Stimulated activated CD4-positive, alpha-beta T cell treated with anti-CD3 and anti-CD28 coated beads, Interleukin-15, amount 100 ng/mL, for 1 hour (primary cell): ENCODE measurements at places on chromosomes 12 and 14.

GRCh38 chr12:93847517-93848474 lies 170.6 kb downstream of the CRADD start:
- DNase-seq, result no peak

DNA sequence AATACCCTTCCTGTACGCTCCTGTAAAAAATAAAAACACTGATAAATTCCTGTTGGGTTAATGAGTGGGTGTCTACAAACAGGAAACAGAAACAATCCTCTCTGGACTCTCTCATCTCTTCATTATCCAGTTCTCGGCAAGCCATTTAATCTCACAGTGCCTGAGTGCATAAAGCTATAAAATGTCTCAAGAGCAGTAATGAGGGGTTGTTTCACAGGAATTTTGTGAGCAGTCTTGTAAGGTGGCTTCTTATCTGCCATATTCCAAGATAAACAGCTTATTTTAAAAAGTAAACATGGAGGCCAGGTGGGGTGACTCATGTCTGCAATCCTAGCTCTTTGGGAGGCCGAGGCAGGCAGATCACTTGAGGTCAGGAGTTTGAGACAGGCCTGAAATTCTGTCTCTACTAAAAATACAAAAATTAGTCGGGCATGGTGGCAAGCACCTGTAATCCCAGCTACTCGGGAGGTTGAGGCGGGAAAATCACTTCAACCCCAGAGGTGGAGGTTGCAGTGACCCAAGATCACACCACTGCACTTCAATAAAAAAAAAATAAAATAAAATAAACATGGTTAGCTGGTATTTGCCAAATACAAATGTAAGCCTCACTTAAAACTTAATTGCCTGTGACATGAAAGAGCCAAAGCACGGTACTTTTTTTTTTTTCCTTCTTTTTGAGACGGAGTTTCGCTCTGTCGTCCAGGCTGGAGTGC lies 54.0 kb downstream of the CLIP1 start:
- DNase-seq, result no peak

DNA sequence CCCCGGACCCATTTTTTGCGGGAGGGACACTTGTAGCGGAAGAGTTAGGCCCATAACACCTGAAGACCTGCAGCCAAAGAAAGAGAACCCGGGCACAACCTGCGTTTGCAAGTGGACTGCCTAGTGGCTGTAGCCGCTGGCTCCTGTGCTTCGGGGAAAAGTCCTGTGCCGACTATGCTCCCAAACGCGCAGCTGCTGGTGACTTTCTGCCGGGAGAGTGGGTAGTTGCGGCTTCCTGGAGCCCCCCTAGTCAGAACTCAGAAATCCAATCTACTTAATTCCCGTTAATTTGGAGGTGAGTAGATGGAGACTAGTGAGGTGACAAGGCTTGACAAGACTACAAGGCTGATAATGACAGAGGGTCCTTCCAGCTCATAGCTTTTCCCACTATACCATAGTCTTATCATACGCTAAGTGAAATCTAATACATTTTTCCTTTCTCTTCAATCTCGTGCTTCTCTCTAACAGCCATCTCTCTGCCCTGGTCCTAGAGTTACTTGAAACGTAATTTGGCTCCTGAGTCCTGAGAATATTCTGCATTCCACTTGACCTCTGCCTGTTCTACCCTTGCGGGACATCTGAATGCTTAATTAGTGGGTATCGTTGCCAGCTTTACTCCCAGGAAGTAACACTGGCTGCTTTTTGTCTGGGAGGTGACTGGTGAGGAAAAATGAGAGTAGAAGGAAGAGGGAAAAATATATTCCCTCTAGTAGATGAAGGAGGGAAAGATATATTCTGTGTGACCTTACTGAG lies 556 bp downstream of the MTHFD1 start:
- no peak for DNase-seq

GRCh38 chr12:54259194-54260011 lies 20.5 kb downstream of the CBX5 start:
- no peak for DNase-seq

DNA sequence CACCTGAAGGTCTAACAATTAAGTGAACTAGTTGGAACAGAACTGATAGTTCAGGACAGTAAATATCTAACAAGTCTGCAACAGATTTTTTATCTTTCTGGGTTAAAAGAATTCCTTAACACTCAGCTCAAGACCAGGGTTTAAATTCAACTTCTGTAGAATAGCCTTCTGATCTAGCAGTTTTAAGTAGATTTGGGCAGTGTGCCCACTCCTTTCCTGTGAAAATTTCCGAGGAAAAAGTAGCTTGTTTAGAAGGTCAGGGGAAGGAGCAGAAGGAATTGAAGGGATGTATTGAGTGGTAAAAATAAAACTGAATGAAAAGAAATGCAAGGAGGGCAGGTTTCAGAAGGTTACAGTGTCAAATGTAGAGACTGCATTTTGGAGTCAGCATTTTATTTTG lies 45.8 kb downstream of the ATL1 start:
- no peak for DNase-seq

DNA sequence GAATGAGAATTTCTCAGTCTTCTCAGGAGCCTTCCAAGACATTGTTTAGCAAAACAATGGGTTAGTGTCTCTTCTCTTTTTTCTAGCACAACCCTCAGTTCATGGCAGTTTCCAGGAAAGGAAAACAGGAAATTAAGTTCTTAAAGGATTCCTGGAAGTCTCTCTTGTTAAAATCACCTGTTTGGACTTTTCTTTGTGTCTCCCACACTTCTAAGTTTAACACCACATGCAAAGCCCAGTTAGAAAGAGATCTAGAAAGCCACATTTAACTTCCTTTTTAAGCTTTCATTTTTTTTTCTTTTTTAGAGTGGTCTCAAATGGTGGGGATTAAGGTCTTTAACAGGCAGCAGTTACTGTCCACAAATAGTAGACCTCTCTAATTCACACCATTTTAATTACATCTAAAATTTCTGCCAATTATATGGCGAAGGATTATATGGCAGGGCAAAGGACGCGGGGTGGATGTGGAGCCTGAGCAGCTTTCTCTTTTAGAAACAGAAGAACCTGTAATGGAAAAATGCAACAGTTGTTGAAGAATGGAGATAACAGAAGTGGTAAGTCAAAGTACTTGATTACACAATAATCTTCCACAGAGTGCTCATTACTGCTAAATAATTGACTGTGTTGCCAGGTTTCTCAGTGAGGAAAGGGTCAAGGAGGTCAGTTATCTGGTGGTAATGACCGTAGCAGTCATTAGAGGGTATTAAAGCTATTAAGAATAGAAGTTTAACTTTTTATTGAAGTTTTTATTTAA lies 298.6 kb downstream of the AKAP6 start:
- DNase-seq, result no peak

DNA sequence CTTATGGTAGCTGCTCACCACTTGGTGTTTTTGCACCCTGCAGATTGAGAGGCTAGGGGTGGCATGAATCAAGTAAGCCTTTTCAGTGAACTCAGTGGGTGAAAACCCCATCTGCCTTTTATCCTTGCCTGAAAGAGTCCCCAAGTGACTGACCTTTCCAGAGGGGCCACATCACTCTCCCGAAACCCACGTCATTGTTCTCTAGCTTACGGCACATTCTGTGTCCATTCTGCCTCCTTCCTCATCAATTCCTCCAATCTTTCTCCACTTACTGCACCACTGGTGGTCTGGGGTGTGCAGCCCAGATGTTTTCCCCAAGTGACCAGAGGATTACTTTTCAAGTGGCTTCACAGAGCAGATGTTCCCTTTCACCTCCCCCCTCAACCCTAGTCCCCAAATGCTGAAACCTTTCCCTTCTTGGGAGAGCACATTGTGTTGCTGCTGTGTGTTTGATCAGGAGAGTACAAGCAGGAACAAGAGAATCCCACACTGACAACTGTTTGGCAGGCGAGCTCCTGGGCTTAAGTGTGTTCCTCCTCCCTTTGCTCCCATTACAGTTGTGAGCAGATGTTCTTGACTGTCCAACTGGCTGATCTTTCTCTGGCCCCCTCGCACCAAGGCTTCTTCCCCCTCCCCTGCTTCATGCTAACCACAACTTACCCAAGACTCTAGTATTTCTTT lies 138.0 kb upstream of the IGF1 start:
- no peak for DNase-seq

DNA sequence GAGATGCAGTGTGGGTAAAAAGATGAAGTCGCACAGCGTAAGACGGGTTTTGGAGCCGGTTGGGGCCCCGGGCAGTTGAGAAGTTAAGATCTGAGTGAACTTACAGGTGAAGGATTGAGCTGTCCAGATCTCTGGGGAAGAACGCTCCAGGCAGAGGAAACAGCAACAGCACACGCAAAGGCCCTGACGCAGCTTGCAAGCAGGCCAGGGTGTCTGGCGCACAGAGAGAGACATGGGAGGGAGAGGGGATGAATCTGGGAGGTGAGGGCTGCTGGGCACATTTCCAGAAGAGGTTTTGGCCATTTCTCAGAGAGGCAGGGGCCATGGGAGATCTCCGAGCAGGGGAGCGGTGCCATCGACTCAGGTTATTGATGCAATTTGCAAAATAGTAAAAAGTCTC lies 31.0 kb downstream of the MYL2 start:
- no peak for DNase-seq

DNA sequence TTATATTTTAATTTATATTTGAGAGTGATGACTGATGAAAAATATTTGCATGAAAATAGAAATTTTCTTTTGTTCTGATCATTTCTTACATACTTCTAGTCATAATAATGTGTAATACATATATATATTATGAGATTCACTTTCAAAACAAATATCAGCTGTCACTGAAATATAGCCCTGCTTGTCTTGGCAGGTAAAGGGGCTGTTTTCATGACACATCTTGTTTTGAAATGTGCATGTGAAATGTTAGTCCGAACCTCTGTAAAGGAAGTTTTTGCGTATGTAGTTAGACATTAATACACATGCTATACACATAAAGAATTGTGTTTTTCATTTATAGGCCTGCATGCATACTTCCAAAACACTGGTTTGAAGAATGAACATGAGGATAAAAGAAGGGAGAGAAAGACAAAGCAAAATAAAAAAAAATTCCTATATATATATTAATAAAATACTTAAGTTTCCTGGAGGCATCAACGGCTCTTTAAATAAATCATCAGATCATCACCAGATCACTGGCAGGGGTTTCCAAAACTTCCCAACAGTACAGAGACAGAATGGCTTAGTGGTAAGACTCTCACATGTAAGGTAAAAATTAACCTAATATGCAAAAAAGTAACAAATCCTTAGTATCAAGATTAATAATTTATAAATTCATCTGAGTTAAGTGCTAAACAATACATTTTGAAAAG lies 60.1 kb downstream of the SEL1L start:
- no peak for DNase-seq

- DNase-seq, result no peak
Measured at GRCh38 chr12:64431791-64432190, 20.1 kb upstream of the TBK1 start.

DNA sequence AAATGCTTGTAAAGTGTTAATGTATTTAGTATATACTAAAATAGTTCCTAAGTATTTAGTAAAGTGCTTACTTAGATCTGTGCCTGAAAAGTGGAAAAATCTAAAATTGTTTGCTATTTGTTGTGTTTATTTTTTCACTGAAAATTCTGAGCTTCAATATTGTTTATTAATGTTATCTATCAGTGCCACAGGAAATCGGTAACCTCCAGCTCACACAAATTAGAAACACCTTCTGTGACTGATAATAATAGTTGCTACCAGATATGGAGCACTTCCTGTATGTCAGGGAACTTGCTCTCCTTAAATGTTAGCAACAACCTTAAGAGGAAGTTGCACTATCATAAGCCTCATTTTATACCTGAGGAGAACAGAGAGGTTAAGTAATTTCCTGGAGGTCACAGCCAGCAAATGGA lies 723 bp upstream of the LRP10 start:
- DNase-seq, result no peak

- no peak for DNase-seq
Measured at GRCh38 chr14:105152794-105153241, 15.8 kb downstream of the JAG2 start.

DNA sequence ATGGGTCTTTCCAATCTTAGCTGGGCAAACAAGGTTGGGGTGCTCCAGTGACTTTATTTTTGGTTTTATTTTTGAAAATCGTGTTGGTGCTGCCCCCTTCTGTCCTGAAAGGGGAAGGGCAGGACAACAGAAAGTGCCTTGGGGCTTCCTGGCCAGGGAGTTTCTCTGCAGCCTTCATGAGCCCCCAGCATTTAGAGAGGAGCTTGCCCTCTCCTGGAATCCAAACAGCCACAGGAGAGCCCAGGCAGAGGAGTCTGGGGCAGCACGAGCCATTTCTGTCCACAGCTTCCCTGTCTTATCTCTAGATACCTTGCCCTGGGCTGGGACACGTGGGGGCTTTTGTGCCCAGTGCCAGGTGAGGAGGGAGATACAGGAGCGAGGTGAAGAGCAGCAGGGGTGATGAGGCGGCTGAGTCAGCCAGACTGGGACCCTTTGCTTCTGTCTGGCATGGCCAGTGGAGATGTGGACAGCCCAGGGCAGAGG lies 4.4 kb upstream of the C1RL start:
- DNase-seq, result no peak

GRCh38 chr12:94717108-94717507 lies 66.8 kb upstream of the TMCC3 start:
- DNase-seq, result no peak

- DNase-seq, result no peak
Measured at GRCh38 chr14:71408362-71409030, 501.2 kb downstream of the PCNX1 start.

DNA sequence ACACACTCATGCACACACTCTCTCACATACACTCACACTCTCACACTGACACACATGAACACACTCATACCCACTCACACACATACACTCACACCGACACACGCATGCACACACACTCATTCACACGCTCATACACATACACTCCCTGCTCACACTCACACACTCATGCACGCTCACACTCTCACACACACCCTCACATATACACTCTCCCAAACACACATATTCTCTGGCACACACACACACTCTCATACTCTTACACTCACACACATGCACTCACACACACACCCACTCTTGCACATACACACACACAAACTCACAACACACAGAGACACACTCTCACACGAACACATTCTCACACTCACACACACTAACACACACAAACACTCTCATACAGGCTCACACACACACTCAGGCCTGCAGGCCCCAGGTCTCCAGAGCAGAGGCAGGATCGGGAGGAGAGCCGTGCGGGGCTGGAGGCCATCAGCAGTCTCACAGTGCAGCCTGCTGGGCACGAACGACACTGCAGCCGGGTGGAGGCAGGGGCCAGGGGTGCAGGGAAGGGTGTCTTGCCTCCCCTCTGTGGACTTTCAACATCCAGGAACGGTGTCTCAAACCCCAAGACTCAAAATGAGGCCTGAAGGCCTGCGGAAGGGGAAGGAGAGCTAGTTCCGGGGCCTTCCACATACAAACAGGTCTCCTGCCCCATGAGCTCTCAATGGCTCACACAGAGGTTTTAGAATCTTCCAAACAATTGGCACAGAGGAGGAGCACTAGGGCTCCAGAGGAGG lies 148.7 kb downstream of the ANO2 start:
- no peak for DNase-seq

- DNase-seq, result no peak
Measured at GRCh38 chr12:39116861-39117260, 211.5 kb upstream of the CPNE8 start.

DNA sequence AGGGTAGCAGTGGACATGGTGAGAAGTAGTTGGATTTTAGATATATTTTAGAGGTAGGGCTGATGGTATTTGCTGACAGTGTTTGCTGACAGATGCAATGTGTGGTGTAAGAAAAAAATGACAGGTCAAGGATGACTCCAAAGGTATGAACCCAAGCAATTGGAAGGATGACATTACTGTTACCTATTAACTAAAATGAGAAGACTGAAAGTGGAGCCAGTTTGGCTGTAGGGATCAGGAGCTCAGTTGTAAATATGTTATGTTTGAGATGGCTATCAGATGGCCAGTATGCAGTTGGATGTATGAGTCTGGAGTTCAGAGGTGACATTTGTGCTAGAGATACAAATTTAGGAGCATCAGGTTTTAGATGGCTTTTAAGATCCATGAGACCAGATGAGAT lies 17.4 kb upstream of the SERPINA6 start:
- no peak for DNase-seq
